Activated T-helper 2 cell treated with anti-CD3 and anti-CD28 coated beads, Interferon-gamma antibody, Interleukin-2, Interleukin-4, amounts not matched to agents 10 μg/mL and 5 μg/mL and 100 μg/mL, durations not matched to agents 14 hours and 24 hours and 36 hours (primary cell): ENCODE measurements at places on chromosomes 5 and 9.
A peak's percentile ranks its signal among the peaks of the same experiment; 100 is the strongest.

DNA sequence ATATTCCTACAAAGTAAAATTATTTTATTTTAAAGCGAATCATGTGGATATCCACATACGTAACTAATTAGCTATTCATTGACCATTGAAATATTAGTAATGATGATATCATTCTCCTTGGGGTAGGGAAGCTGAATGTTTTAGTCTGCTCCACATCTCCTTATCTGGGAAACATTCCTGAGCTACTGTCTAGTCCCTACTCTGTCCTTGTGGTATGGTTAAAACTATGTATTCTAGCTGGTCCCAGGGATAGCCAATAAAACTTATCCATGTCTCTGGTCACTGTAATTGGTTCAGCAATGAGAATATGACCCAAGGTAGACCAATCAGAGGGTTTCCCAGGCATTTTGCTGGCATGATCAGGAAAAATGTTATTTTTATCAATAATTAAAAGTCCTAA is 76.0 kb upstream of the DAP start:
- DNase-seq: no peak

DNA sequence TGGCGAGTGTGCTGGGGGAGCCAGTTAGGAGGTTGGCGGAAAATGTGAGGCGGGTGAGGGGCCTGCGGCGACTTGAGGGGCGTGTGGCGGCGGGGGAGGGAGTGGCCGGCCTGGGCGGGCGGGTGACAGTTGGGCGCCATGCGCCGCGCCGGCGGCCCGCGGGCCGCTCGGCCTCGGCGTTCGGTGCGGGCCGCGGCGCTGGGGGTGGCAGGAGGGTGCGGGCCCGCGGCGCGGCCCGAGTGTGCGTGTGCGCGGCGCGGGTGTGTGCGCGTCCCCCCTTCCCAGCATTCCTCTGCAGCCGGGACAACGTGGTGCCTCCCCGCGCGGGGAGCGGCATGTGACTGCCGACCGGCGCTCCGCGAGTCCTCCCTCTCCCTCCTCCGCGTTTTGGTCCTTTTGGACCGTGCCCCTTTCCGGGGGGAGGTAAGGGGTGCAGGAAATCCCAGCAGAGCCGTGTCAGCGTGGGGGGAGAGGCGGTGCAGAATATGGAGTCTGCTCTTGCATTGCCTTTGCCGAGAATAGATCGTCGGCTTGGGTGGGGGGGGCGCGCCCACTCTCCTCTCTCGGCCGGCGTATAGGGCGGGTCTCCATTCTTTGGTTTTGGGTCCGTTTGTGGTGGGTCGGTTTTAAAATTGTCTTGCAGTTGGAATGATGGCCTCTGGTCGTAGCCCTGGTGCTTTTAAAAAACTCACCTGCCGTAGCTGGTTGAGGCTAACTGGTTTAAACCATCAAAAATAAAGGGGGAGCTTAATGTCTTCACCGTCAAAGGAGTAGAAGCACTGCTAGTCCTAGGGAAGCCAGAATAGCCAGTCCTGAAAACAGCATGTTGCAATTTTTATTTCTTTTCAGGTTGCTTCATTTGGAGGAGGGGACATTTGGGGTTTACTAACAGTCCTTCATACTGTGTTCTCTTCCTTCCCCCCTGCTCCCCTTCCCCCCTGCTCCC is 2.0 kb downstream of the LARP1 start:
- peak; percentile 30 for DNase-seq

DNA sequence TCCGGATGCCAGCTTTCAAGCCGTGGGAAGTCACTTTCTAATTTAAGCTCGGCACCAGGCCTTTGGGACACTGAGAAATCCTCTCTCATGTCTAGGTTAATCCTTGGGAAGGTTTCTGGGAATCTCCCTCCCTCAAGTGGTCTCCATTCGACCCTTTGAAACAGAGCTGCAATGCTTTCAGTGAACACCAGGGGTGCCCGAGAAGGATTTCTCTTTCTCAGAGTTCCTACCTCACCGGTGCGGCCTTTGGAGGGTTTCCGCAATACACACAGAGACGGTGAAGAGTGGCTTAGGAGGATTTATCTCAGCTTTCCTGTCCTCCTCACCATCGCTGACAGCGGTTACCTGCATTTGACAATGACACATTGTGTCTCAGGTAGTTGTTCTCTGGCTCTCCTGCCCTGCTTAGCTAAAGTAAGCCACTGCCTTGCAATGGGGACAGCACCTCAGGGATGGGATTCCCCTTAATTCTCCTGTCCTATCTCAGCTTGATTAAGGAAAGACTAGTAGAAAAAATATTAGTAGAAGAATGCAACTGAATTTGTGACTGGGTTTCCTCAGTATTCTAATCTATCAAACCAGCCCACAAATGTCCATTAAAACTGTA is 180.6 kb downstream of the GABRG2 start:
- DNase-seq: no peak

- DNase-seq: no peak
Observed at GRCh38 chr5:15757619-15758018, 257.6 kb downstream of the FBXL7 start.

DNA sequence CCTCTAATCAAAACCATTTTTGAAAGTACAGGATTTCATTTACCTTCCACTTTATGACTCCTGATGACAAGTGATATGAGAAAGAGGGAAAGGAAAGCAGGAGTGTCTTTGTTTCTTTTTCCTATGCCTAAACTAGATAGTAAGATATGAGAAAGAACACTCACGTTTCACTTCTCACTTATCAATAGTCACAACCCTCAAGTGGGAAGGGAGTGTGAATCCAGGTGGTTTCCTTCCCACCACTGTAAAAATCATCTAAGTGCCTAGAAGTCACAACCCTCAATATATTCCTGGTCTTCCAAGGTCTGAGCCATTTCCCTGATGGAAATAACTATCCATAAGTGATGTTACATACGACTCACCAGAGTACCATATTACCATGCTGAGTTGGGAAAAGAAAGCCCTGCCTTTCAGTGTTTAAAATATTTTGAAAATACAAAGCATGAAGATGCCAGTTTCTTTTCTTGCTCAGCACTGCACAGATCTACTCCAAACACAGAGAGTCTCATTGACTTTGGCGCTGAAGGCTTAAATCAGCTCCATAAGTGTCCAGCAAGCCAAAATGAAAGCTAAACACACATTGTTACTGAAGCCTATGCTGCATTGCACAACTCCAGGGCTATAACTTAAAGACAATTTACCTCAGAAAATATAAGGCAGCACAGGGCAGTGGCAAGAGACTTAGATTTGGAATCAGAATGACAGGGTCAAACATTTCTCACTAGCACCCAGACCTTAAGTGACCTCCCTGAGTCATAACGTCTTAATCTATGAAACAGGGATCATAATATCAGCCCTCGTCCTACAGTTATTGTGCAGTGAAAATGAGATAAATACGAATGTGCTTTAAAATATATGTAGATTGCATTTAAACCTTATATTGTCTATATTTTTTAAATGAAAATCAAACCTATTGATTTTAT is 301.2 kb downstream of the KIAA0825 start:
- no peak for DNase-seq

DNA sequence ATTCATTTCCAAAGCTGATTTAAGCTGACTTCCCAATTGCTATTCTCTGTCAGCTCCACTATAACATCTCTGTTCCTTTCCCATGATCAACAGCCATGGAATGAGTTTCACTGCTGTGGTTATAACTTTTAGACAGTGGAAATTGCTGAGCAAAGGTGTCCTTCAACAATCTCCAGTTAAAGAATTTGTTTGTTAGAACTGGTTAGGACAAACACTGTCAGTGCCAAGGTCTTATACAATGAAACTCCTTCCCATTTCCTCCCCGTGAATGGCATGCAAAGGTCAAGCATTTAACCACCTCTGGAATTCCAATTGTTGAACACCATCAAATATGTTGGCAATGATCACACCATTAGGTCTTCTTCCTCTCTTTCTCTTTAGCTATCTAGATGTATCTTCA is 45.7 kb upstream of the GHR start:
- no peak for DNase-seq

- no peak for DNase-seq
Observed at GRCh38 chr9:121296213-121297127, 28.5 kb downstream of the GSN start.

- DNase-seq: no peak
Observed at GRCh38 chr5:137629646-137630045, 106.2 kb downstream of the KLHL3 start.

DNA sequence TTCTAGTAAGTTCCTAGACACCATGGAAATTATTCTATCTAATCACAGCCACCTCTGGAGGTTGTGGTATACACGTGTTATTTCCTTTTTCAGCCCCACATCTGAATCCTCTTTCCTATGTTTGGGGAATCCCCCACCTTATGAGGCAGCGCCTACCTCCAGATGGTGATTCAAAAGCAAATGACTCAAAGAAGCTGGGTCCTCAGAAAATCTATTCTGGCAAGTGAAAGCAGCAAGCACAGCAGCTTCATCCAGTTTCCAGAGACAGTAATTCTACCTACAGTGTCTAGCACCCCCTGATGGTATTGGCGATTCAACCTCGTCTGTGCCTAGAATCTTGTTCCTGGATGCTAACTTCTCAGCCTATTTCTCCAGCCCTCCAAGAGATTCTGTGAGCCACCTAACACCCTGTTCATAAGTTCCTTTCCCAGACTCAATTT is 43.0 kb downstream of the STRBP start:
- DNase-seq: peak; percentile 27

- no peak for DNase-seq
Observed at GRCh38 chr5:80284720-80285119, 28.9 kb upstream of the SERINC5 start.

DNA sequence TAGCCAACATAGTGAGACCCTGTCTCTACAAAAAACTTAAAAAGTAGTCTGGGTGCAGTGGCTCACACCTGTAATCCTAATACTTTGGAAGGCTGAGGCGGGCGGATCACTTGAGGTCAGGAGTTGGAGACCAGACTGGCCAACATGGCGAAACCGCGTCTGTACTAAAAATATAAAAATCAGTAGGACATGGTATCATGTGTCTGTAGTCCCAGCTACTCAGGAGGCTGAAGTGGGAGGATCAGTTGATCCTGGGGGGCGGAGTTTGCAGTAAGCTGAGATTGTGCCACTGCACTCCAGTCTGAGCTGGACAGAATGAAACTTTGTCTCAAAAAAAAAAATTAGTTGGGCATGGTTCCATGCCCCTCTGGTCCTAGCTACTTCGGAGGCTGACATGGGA is 57.9 kb upstream of the MIER3 start:
- no peak for DNase-seq

GRCh38 chr5:60260658-60261057 is 367.1 kb upstream of the PDE4D start:
- no peak for DNase-seq

- DNase-seq: no peak
Observed at GRCh38 chr5:40491644-40492043, 188.1 kb upstream of the PTGER4 start.

DNA sequence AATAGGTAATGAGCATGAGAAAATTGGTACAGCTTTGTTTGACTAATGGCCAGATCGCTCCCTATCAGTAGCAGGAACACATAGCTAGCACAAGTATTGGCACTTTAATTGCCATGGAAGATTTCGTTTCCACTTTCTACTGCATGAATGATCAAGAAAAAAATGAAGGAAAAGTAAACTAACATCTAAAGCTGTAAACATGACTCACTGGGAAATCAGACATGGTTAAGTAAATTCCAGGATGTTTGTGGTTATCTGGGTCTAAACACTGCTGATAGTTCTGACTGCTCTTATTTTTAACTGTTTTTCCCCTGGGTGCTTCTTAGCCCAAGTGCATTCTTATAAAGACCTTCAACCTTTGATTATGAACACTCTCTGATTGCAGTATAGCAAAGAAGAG is 388.9 kb downstream of the NR2F1-AS1 start:
- DNase-seq: no peak
